ENCODE measurements at places on chromosomes 2 and 18. TPM values are rescaled to one million over a fixed set of nuclear protein-coding genes. Genes with fewer than 3 reads are reported as not detected.

DNA sequence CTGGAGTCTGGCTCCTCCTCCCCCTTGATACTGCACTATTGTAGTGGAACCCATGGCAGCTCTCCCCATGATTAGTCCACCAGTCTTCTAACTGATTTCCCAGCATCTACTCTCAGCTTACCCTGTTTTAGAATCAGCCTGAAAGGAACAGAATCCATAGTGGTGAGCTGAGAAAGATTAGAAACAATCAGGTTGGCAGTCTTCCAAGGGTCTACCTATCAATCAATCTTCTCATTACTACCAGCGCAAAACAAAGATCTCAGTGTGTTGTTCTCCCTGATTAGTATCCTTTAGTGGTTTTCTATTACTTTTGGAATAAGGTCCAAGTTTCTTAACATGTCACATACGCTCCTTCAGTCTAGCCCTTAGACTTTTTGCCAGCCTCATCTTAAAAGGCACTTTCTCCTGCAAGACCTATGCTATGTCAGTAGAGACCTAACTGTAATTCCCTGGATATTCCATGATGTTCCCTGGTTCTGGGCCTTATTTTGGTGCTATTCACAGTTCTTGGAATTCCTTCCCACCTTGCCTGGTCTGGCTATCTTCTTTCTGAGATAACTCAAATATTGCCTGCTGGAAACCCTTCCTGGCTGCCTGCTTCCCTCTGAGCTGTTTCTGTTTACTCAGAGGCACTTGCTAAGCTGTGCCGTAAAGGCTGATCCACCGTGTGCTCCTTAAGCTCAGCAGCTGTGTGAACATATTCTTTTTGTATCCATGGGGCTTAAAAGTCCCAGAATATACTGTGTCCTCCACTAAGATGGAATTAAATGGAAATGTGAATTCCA is 32.6 kb downstream of the LAMA3 start:
- H3K4me1 ChIP-seq = no peaks in the 10 kb centered on the region
- no peak overlapping the region for H3K4me3 ChIP-seq
- H3K27ac ChIP-seq = no peak overlapping the region

DNA sequence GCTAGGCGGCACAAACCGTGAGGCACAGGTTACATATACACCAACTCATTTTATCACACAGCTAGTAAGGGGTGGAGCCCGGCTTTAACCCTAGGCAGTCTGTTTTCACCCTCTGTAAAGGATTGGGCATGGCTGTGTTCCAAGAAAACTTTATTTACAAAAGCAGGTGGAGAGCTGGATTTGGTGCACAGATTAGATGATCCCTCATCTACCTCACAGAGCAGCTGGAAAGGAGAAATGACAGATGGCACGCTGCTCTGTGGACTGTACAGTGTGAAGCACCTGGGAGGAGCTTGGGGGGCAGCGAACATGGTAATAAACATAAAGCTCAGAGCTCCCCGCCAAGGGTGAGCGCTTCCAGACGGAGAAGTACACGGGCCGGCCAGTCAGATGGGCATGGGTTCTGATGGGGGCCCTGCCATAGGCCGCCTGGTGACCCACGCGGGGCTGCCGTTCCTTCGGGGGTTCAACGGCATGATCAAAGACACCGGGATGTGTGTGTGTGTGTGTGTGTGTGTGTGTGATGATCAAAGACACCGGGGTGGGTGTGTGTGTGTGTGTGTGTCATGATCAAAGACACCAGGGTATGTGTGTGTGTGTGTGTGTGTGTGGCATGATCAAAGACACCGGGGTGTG is 862 bp upstream of the TMEM177 start:
- DNase-seq = no peak
- H3K4me3 ChIP-seq = peak overlapping the region; percentile 90
- peaks cover 11% of the 10 kb centered on the region for H3K4me1 ChIP-seq
- no peaks in the 10 kb centered on the region for H3K36me3 ChIP-seq

GRCh38 chr2:111678651-111679050 is 205.3 kb downstream of the ANAPC1 start:
- no peak overlapping the region for H3K27ac ChIP-seq
- no peaks in the 10 kb centered on the region for H3K36me3 ChIP-seq
- no peak overlapping the region for H3K4me3 ChIP-seq
- H3K27me3 ChIP-seq = peaks cover 10% of the 10 kb centered on the region
- peaks cover 7% of the 10 kb centered on the region for H3K4me1 ChIP-seq

CYRIA gene
- 13.3 TPM for total RNA-seq

LYG1 gene
- total RNA-seq = 1.8 TPM

CXCR4 gene
- total RNA-seq = 74.8 TPM
